ENCODE measurements at places on chromosomes 2 and 18.

- DNase-seq, result no peak
Observed at GRCh38 chr18:22641958-22642357, 224.2 kb upstream of the CTAGE1 start.

DNA sequence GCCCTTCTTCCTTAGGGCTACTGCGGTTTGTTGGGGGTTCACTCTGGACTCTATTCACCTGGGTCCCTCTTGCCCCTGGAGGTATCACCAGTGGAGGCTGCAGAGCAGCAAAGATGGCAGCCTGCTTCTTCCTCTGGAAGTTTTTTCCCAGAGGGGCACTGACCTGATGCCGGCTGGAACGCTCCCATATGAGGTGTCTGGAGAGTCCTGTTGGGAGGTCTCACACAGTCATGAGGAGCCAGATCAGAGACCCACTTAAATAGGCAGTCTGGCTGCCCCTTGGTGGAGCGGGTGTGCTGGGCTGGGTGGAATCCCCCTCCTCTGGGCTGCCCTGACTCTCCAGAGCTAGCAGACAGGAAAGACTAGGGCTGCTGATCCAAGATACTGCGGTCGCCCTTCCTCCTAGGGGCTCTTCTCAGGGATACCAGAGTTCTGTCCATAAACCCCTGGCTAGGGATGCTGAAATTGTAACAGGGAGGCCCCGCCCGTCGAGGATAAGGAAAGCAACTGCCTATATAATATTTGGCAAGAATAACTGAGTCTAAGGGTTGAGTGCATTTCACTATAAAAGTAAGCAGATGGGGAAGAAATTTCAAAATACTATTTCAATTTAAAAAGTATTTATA lies 140.7 kb downstream of the NOL4 start:
- no peak for DNase-seq

DNA sequence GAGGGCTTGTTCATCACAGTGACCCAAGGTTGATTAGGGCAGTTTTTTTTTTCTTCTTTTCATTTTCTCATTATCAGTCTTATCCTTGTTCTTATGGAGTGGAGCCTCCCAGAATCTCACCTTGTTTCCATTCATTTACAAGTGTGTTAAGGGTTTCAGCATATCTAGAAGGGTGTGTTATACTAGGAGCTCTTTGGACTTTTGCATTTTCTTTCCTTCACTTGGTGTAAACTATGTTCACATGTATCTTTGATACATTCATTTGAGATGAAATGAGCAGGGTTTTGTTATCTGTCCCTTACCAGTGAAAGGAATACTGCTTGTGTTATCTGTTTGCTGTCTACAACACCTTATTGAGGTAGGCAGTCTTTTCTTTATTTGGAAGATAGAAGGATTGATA lies 96.7 kb downstream of the WDR7 start:
- DNase-seq, result no peak

DNA sequence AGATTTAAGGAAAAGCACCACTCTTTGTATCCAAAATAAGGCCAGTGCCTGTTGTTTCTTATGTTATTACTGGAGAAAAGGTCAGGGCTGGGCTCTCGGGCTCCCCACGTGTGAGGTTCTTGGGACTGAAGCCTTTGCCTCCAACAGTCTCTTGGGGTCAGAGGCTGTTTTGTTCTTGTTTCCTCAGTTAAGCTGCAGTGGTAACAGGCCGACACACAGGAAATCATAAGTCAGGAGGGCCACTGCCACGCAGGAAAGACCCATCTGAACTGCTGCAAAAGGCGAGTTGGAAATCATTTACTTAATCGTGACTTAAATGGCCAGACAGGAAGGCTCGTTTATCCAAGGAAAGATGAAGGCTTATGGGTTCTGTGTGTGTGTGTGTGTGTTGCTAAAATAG lies 30.3 kb upstream of the IL37 start:
- no peak for DNase-seq

- no peak for DNase-seq
Observed at GRCh38 chr2:203713381-203713780, 6.9 kb downstream of the CD28 start.

GRCh38 chr18:46622451-46622850 lies 34.6 kb downstream of the LOXHD1 start:
- no peak for DNase-seq

DNA sequence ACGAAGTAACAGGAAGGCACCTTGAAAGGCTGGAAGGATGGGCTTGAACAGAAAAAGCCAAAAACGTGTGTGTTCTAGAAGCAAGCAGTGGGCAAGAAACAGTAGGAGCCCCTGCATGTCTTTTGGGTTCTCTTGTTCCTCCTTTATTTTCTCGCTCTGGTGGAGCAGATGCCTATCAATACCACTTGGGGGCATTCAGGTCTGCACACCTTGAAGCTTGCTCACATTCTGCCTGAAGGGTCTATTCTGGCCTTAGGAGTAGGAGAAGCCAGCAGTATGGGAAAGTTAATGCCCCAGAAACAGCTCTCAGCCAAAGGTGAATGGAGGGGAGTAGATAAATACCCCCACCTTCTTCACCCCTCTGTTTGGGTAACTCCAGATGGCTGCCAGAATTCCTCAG lies 204.5 kb downstream of the TXNL1 start:
- DNase-seq, result no peak

DNA sequence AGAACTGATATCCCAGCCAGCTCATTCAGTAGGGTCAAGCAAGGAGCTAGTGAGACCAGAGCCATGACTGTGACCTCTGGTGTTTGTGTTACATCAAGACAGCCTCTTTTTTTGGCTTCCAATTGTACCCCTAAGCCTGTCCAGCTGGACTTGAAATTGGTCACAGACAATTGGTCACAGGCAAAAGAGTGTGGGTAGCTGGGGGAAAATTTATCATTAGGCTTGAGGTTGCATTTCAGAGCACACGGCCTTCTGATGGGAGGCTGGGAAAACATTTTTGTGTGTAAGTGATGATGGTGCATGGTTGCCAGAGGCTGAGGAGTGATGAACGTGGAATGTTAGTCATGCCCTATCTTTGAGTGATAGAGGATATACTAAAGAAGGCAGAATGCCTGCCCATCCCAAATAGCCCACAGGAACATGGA lies 285.1 kb upstream of the SLC14A2 start:
- no peak for DNase-seq

DNA sequence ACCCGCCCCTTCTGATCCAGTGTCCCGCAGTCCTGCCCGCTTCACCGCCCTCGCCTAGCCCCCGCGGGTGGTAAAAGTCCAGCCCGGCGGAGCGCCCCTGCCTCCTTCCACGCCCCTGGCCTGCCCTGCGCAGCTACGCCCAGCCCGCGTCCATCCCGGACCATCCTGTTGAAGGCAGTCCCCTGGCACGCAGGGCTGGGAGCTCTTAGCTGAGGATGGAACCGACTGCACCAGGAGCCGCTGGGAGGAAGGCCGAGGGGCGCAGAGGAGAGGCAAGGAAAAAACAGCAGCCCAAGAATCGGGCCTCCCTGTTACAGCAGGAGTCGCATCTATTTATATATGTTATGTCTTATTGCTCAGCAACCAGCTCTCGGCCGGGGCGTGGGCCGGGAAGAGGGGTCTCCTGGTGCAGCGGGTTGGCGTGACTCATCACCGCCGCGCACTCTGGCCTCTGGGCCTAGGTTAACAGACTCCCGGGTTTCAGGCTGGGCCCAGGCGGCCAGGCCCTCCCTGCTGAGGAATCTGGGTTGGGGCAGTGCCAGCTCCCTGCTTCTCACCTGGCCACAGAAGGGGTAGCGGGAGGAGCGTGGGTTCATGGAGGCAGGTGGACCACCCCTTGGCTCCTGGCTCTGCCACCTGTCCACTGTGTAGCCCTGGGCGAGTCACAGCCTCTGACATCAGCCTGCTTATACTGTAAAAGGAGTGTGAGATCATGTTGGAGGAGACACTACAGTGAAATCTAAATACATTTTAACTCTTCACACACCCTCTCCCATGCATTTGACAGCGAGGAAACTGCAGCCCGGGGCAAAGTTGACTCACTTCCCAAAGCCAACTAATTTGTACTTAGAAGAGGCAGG lies 13.4 kb upstream of the MAP3K2 start:
- no peak for DNase-seq

- no peak for DNase-seq
Observed at GRCh38 chr2:74915743-74916142, 42.7 kb upstream of the POLE4 start.

GRCh38 chr18:74784752-74785151 lies 187.1 kb downstream of the ZNF407 start:
- no peak for DNase-seq

DNA sequence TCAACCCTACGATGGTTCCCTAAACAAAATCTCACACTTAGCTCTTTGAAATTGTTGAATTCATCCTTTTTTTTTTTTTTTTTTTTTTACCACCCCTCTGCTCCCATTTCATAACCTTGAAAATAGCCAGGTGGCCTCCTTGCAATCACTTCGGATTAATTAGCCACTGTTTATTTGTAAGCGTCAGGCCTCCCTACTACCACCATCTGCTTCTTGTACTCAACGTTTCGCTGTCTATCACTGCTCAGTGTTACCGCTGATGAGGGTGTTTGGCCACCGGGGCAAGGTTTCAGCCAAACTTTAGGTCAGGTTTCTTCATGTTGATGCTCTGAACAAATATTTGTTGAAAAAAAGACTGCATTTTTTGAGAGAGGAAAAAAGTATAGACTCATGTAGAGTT lies 183.2 kb downstream of the EPHA4 start:
- no peak for DNase-seq

DNA sequence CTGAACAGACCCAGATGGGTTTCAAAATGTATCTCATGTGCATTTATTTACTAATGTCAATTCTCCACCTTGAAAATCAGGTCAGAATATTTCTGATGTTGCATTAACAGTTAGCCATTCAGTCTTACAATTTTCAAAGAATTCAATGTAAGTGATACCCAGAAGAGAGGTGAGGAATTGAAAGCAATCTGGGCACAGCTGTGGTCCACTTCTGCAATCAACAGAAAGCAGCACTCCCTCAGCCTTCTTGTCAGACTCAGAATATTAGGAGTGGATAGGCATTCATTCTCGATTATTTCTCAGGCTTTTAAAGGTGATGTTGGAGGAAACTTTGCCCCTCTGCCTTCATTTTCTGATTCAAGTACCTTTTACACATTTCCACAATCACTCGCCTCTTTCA lies 15.7 kb downstream of the CCL20 start:
- no peak for DNase-seq

GRCh38 chr2:170340693-170341068 lies 162.7 kb downstream of the MYO3B start:
- DNase-seq, result no peak

DNA sequence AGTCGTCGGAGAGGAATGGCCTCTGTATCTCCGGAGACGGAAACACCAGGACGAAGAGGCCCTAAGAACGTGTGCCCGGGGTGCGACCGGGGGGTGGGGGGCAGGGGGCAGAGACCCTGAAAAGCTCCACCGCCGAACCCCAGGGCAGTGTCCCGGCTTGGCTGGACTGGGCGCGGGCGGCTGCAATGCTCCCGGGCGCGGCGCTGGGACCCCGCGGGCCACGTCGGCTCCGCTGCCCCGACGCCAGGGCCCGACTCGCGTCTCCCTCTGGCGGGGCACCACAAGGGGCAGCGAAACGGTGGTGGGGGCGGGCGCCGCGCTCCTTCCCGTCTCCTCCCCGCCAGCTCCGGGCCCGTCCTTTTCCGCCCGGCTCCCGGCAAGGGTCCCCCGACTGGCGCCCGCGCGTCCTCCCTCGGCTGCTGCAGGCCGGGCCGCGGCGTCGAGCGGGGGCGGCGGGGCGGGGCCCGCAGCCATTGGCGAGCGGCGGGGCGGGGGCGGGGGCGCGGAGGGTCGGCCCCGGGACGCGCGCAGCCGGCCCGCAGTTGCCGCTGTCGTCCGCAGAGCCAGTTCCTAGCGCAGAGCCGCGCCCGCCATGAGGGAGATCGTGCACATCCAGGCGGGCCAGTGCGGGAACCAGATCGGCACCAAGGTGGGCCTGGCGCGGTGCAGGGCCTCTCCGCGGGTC lies at the start of gene TUBB6:
TSS of gene TUBB6 (plus strand) at position 541 of the 685 bp plus-strand sequence. CDS start at position 593, 52 bp downstream.
- DNase-seq, result no peak

GRCh38 chr2:47357483-47357882 lies 45.5 kb upstream of the MSH2 start:
- DNase-seq, result no peak

GRCh38 chr18:58862356-58862755 lies 2.3 kb upstream of the ZNF532 start:
- DNase-seq, result no peak

DNA sequence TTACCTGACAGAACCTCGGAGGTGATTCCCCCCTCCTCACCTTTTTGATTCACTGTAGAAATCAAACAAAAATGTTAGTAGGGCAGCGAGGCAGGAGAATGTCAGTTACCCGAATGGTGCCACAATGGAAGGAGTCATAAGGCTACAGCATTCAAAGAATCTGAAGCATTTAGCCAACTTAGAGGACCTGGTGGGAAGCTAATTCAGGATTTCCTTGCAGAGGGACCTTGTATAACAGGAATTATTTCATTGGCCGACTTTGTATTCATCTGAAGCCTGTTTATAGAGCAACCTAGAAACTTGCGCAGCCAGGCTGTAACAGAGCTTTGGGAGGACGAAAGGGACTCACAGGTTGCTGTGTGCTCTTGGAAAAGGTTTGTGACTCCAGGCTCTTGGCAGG lies 129.1 kb upstream of the MMADHC start:
- no peak for DNase-seq

- no peak for DNase-seq
Observed at GRCh38 chr2:164662066-164662465, 40.8 kb upstream of the GRB14 start.

GRCh38 chr2:214579035-214579434 lies 168.2 kb downstream of the VWC2L start:
- DNase-seq, result no peak

GRCh38 chr2:36404754-36405153 lies 49.2 kb downstream of the CRIM1 start:
- no peak for DNase-seq

- peak; percentile 44 for DNase-seq
Observed at GRCh38 chr18:45839414-45840395, 14.2 kb downstream of the SIGLEC15 start.

- no peak for DNase-seq
Observed at GRCh38 chr2:156319811-156320485, 12.6 kb downstream of the NR4A2 start.

GRCh38 chr2:207514451-207514850 lies 15.3 kb upstream of the CREB1 start:
- no peak for DNase-seq

DNA sequence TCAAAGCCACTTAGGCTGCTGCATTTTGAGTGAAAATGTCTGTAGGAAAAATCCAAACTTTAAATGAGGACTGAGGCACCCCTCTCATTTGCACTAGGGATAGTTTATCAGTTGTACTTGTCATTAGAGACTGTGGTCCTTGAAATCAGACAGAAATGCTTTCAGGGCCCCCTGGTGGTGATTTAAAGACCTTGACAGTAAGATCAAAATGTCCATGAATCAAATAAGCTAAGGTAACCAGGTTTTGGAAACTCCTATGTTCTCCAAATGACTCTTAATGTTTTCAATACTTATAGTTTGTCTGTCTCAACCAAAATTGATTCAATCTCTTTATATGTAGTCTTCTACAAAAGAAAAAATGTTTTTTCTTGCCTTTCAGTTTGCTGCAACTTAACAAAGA lies 28.8 kb upstream of the DDX18 start:
- peak; percentile 9 for DNase-seq

DNA sequence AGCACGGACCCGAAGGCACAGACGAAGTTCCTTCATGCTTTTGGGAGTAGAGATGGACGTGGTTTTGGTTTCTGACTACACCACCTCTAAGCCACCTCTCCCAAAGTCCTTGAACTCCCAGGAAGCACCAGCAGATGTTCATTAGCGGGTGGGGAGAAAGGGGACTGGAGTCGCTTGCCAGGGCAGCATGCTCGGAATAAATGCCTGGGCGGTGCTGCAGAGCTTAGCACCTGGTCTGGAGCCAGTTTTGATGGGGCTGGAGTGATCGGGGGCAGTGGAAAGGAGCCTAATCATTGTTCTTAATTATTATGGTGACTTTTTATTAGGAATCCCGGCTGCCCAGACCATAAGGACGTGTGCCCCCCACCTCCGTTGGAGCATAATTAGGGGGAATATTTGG lies 220.8 kb downstream of the TFCP2L1 start:
- no peak for DNase-seq

All from CD4-positive, alpha-beta T cell treated with Interferon alpha-2 for 1 hour (primary cell).